ENCODE measurements at places on chromosomes 7 and 10. TPM values are rescaled to one million over a fixed set of nuclear protein-coding genes. Genes with fewer than 3 reads are reported as not detected.

DNA sequence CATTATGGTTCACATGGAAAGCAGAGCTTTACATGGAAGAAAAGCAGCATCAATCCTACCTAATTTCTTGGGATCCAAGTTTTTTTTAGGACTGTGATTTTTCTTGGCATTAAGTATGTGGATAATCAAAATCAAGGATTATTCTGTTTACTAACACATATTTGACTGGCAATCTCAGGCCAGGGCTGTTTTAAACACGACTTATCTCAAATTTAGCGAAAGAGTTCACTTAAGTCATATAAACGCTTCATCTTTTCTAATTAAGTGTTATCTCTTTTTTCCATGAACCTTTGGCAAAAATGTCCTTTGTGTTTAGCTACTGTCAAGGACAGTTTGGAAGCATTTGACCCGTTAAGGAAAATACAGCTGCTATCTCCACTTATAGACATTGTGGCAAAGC, 92.0 kb downstream of the GNAI1 start:
- DNase-seq = no peak

- no peak for DNase-seq
Measured at GRCh38 chr7:96327429-96327828, 5.5 kb upstream of the SLC25A13 start.

- no peak for DNase-seq
Measured at GRCh38 chr7:15755061-15755460, 68.6 kb upstream of the MEOX2 start.

DNA sequence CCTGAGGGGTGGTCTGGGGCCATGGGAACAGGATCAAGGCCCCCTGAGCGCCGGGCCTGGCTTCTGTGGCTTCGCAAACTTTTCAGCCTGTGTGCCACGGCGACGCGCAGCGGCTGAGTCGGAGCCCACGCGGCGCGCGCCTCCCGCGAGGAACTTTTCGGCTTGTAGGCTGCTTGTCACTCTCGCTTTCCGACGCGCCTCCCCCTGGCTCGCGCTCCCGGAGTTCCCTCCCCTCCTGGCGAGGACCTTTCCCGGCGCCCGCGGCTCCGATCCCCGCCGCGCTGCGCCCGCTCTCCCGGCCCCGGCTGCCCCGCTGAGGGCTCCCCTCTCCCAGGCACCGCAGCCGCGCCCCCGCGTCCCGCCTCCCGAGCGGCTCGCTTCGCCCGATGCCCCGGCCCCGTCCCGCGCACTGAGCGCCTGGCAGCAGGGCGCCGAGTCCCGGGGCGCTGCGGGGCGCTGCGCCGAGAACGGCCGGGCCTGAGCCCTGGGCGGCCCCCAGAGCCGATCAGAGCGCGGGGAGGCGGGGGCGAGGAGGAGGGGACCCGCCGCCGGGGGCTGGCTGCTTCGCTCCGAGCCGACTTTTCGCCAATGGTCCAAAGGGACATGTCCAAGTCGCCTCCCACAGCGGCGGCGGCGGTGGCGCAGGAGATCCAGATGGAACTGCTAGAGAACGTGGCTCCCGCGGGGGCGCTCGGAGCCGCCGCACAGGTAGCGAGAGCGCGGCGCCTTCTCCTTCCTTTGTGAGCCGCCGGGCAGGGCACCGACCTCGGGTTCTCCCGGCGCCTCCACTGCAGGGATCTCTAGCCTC, at the start of gene CACNB2:
CACNB2 (plus strand) TSS at position 276 of the 808 bp plus-strand sequence.
- peak; percentile 70 for DNase-seq

DNA sequence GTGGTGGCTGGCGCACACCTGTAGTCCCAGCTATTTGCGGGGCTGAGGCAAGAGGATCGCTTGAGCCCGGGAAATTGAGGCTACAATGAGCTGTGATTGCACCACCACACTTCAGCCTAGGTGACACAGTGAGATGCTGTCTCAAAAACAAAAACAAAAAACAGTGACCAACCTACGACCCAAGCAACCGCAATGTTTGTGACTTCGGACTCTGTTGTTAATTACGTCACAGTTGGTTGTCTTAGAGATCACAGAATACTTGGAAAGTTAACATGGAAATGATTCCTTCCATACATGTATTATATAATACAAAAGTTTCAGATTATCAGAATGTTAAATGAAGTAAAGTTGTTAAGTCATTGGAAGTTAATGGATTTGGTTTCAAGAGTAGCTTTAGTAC, 106.2 kb downstream of the REEP3 start:
- DNase-seq = no peak

DNA sequence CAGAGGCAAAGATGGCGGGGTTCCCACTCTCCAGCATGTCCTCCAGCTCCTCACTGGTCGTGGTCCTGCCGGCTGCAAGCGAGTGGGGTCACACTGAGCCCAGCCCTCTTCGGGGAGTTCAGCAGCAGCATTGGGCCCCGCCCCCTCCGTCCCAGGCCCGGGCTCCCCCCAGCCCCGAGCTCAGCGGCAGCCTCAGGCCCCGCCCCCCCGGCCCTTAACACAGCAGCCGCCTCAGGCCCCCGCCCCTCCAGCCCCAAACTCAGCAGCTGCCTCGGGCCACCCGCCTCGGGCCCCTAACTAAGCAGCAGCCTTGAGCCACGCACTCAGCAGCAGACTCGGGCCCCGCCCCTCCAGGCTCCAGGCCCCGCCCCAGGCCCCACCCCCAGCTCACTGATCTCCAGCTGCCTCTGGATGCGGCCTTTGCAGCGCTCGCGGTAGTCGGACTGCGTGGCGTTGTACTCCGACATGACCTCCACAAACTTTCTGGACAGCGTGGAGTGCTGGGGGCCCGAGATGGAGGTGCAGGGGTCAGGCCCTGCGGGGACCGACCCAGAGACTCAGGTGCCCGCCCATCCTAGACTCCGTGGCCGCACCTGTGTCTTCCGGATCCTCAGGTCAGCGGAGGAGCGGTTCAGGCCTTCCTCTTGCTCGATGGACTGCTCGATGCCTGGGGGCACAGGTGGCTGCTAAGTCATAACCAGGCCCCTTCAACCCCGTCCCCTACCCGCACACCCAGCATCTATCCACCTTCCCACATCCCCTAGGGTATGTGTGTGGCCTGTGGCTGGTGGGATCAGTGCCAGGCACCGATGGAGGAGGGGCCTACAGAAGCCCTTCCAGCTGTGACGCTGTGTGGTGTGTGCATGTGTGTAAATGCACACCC, 15.5 kb downstream of the STX1A start:
- peak; percentile 45 for DNase-seq

DNA sequence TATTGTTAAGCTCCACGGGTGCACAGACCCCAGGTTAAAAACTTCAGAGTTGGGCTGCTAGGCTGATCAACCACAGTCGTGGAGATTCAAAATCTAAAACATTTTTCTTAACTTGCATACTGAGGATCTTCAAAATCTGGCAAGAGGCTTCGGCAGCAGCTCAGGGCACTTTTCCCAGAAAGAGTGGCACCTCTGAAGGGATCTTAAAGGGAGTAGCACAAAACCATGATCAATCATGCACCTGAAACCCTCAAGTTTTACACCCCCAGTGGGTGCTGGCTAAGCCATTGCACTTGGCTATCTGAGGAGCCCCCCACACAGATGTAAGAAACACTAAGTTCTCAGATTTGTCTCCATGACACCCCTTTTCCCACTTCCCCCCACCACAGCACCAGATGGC, 151.7 kb downstream of the CALN1 start:
- no peak for DNase-seq

DNA sequence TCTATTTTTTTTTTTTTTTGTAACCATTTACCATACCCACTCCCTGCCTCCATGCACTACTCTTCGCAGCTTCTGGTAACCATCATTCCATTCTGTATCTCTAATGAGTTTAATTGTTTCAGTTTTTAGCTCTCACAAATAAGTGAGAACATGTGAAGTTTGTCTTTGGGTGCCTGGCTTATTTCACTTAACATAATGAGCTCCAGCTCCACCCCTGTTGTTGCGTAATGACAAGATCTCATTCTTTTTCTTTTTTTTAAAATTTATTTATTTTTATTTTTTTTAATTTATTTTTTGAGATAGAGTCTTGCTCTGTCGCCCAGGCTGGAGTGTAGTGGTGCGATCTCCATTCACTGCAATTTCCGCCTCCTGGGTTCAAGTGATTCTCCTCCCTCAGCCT, 142.3 kb upstream of the PCLO start:
- no peak for DNase-seq

DNA sequence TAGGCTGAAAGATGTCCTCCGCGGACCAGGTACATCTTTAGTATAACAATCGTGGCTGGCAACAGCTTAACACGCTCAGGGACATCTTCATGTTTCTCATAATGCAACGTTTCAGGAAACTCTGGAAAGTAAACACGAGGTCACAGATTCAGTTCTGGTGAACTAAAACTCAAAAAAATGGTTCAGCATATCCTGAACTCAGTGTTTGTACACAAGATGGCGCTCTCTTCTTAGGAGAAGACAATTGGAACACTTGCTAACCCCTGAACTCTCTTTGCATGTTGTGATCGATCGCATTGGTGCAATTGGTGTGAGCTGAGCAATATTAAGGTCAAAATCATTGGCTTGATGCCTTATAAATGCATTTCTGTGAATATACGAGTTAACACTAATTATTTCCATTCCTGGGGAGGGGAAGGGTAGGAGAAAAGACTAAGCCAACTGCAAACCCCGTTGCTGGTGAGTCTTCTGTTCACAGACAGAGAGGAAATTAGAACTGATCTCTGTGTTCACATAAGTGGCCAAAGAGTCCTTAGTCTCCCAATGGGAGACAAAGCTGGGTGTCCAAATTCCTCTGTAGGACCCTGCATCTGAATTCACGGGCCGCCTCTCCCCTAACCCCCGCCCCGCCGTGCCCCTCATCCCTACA, 52.6 kb upstream of the FAM180A start:
- DNase-seq = no peak

DNA sequence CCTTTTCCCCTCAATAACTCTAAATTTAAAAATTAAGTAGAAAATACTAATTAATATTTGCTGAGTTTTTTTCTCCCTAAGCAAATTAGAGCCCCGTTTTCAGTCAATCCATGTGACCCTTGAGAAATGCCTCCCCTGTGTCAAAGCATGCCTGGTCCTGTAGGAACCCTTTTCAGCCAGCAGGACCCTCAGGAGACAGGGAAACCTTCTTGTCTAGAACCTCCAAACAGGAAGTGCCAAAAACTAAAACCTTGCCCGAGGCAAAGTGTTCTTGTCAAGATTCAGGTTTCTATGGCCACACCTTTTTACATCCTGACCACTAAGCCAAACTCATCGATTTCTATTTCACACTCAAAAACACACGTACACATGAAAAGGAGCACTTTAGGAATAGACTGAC, 60.1 kb upstream of the NFE2L3 start:
- no peak for DNase-seq

GRCh38 chr10:94264085-94264484, 98.7 kb downstream of the NOC3L start:
- DNase-seq = no peak

Gene VSTM4
- total RNA-seq = 21.1 TPM

Gene FKBP14
- total RNA-seq = 12.0 TPM

Gene TRIM74
- not detected for total RNA-seq

Gene SSC4D
- total RNA-seq = 0.99 TPM

Gene PPP1R17
- not detected for total RNA-seq

Gene PNLIP
- not detected for total RNA-seq

Data from left ventricle myocardium inferior (tissue), 1 donor.